ENCODE measurements at places on chromosomes 13 and 19.

DNA sequence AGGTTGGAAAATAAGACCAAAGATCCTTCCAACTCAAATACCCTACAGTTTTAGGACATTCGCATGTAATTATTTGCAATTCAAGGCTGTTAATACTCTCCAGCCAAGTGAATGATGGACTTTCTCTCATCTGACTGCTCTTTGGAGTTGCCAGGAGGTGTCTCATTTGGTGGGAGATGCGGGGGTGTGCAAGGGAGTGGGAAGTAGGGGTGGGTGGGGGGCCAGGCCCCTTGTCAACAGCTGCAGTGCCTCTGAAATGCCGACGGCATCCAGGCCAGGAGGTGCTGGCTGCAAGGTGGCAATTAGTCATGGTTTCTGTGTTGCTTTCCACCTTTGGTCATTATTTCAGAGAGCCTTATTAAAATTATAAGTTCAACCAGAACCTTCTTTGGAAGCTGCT is 121.5 kb downstream of the KL start:
- no peak for DNase-seq

DNA sequence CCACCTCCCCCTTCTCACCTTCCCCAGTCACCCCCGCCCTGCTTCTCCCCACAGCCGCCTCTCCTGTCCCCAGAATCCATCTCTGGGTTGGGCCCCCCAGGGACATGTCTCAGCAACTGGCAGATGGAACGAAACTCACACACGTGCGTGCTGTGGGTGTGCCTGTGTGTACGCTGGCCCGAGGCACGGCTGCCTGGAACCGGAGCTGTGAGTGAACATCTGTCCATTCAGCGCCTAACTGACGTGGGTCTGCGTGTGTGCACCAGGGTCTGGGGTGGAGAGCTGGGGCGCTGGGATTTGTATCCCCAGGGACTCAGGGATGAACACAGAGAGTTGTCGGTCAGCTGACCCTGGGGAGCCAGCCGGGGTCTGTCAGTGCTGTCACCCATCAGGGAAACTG is 752 bp upstream of the HAS1 start:
- no peak for DNase-seq

- no peak for DNase-seq
Measured at GRCh38 chr13:29689548-29689947, 94.1 kb upstream of the SLC7A1 start.

DNA sequence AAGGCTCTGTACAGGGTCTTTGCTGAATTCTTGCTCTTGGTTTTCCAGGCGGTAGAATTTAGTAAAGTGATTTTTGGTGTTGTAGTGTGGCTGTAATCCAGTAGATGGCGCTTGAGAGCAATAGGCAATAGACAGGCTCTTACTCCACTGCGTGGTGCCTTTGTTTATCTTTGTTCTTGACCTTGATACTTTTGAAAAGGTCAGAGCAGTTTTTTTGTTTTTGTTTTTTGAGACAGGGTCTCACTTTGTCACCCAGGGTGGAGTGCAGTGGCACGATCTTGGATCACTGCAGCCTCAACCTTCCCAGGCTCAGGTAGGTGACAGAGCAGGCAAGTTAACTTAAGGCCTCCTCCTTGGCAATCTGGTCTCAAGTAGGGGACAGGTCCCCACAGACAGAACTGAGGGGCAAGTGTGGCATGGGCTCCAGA is 12.2 kb upstream of the LILRA5 start:
- peak; percentile 10 for DNase-seq

DNA sequence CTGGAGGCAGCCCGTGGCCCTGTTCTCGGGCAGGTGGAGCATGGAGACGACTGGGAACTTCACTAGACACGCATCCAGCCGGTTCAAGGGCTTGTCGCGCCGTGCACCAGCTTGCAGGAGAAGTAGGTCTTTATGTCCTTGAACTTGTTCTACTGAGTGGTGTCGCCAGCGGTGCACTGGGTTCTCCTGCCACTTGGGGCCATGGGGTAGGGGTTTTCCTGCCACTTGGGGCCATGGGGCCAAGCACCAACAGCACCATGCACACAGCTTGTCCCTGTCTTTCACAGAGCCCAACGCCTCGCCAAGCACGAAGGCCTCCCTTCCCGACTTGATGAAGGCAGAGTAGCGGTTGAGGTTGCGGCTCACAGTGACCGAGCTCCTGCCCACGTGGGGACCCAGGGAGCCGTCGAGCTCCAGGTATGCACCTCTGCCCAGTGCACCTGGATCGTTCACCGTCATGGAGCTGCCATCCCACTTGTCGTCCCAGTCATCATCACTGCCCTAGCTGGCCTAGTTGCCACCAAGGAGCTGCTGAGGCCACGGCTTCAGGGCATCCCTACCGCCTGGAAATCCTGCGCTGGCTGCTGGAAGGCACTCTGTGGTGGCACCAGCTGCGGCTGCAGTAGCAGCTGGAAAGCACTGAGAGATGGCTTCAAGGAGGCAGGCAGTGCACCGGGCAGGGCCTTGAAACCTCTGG is 40.5 kb upstream of the TPM4 start:
- no peak for DNase-seq

DNA sequence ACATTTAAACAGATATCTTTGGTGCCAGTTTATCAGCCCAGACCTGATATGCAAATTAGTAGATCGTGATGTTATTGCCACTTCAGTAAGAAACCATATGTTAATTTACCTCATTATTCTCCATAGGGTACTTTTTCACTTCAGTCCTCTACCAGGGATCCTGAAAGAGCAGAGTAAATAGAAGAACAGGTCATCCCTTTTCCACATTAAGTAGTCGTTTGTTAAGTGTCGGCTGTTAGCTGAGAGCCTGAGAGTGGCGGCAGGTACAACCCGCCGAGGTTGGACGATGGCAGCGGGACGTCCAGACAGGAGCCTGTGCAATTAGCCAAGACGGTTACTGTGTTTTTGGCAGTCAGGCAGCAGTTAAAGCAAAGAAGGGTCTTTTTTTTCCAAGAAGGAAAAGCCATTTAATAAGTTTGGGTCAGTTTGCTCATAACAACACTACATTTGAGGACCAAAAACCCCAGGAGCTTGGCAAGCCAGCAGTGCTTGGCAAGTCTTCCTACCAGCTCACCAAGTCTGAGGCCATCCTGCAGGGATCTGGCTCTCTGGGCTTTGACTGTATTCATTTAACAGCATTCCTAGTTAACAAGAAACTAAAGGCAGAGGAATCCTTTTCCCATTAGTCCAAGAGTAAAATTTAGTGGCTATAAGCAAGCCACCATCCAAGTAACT is 231.8 kb downstream of the SHISA2 start:
- peak; percentile 13 for DNase-seq

DNA sequence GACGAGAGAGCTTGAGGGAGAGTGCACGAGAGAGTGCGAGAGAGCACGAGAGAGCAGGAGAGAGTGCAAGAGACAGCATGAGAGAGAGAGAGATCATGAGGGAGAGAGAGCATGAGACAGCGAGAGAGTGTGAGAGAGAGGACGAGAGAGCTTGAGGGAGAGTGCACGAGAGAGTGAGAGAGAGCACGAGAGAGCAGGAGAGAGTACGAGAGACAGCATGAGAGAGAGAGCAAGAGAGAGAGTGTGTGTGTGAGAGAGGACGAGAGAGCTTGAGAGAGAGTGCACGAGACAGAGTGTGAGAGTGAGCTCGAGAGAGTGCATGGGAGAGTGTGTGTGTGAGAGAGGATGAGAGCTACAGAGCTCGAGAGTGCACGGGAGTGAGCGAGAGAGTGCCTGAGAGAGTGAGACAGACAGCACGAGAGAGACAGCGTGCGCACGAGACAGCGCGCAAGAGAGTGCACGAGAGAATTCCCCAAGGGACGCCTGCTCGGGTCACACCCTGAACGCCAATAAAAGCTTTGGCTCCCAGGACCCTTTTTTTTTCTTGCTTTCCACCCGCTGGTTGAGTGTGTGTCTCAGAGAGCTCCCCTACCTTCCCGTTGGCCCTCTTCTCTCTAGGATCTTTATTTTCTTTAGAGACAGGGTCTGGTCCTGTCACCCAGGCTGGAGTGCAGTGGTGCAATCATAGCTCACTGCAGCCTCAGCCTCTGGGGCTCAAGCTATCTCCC is 3.7 kb downstream of the CD70 start:
- no peak for DNase-seq

- no peak for DNase-seq
Measured at GRCh38 chr13:98766697-98767096, 14.2 kb upstream of the SLC15A1 start.

GRCh38 chr13:23279321-23279720 is 98.5 kb downstream of the SGCG start:
- DNase-seq, result no peak

- no peak for DNase-seq
Measured at GRCh38 chr13:111295886-111296285, 24.6 kb upstream of the TEX29 start.

GRCh38 chr19:47779524-47780214 is 1.2 kb downstream of the SELENOW start:
- DNase-seq, result no peak

GRCh38 chr19:21022996-21023395 is 2.5 kb downstream of the ZNF430 start:
- DNase-seq, result peak; percentile 52

DNA sequence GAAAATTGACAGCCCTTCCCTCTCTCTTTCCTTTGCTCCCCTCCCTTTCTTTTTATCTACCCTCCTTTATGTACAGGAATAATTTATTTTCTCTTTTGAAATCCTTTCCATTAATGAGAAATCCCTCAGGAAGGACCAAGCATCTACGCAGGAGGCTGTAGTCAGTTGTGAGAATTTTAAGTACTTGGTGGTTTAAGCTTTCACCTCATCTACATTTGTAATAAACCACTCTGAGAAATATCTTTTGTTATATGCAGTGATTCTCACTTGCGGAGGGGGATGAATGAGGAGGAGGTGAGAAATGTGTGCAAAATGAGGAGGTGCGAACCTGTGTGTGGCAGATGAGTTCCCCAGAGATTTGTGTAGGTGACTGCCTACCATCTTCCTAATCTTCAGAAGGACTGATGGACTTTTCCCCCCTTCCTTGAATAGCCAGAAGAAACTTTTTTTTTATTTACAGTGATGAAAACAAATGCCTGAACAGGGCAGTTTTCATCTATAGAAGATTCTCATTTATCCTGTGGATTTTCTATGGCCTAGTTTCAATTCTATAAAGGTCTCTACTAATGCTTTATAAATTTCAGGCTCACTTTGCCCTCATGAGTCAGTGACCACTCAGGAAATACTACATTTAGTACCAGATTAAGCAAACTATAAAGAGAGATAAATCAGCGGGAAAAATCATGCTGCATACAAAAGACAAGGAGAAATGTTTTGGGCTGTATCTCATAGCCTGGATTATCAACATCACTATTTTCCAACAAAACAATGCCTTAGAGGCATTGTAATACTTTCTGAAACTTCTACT is 118.3 kb downstream of the LHFPL6 start:
- DNase-seq, result no peak

DNA sequence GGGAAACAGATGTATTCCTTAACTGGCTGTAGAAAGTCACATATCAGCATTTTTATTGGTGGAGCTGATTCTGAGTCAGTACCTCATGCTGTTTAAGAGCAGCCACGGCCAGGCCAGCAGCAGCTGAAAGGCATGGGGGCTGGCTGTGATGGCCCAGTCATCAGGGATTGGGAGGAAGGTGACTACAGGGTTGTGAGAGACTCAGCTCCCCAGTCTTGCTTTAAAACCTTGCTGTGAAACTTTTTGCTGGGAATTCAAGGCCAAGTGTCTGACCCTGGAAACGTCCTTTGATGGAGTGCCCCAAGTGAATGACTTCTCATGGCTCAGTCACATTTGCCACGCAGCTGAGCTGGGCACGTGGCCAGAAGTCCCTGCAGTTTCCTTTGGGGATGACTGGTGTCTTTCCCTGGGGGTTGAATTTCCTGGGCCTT is 39.1 kb upstream of the RNF113B start:
- DNase-seq, result no peak

- peak; percentile 87 for DNase-seq
Measured at GRCh38 chr13:100535426-100536135, 53.0 kb downstream of the GGACT start.

- peak; percentile 52 for DNase-seq
Measured at GRCh38 chr13:66994097-66994496, 236.0 kb downstream of the PCDH9 start.

GRCh38 chr13:99657848-99658260 is 156.6 kb downstream of the TM9SF2 start:
- DNase-seq, result peak; percentile 17

DNA sequence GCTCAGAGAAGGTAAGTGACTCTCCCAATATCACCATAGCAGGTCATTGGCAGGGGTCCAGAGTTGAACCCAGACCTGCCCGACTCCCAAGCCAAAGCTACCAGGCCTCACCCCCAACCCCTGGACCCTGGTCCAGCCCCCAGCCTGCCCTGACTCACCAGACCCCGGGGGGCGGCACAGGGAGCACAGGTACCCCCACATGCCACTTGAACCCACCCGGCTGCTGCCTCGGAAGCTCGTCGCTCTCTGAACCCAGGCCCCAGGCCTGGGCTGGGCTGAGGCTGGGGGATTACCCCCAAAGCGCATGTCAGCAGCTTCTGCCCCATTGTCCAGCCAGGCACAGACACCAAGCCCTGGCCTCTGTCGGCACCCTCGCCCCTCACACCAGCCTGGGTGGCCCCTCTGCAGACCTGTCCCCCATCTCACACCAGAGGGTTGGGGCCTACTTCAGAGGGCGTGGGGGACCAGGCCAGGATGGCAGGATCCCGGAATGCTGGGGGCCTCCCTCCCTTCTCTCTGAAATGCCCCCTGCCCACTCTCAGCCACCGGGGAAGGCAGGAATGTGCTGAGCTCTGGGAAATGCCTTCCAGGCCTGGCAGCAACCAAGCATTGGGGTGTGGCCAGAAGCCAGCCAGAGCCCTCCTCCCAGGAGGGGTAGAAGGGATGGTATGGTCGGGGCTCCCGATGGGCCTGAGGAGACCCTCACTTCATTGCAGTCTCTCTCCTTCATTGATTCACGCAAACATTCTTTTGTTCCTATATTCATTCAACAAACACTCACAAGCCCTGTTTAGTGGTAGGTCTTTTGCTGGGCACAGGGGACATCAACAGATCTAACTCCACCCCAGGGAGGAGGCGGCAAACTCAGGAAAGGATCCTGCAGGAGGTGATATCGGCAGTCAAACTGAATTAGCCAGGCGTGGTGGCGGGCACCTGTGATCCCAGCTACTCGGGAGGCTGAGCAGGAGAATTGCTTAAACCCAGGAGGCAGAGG is 1.7 kb upstream of the PRX start:
- no peak for DNase-seq

Measured in fibroblast of gingiva (primary cell).